Activated CD8-positive, alpha-beta memory T cell treated with anti-CD3 and anti-CD28 coated beads for 1 hour (primary cell): ENCODE measurements at places on chromosomes 13 and 19.

DNA sequence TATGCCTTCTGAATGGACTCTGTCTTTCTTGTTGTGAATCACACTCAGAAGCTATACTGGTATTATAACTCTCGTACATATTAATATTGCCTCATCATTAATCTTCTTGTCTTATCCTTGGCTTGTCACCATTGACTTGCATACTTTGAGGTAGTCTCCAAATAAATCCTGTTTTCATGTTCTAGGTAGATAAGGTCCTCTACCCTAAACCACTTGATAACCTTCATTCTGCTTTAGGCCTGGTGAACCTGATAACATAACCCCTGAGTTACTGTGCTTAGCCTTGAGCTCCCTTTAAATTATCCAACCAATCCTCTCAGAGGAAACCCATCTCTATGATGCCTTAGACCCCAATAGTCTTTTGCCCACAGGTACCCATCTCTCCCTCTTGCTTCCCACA lies 1162.3 kb downstream of the SLITRK1 start:
- DNase-seq: no peak

DNA sequence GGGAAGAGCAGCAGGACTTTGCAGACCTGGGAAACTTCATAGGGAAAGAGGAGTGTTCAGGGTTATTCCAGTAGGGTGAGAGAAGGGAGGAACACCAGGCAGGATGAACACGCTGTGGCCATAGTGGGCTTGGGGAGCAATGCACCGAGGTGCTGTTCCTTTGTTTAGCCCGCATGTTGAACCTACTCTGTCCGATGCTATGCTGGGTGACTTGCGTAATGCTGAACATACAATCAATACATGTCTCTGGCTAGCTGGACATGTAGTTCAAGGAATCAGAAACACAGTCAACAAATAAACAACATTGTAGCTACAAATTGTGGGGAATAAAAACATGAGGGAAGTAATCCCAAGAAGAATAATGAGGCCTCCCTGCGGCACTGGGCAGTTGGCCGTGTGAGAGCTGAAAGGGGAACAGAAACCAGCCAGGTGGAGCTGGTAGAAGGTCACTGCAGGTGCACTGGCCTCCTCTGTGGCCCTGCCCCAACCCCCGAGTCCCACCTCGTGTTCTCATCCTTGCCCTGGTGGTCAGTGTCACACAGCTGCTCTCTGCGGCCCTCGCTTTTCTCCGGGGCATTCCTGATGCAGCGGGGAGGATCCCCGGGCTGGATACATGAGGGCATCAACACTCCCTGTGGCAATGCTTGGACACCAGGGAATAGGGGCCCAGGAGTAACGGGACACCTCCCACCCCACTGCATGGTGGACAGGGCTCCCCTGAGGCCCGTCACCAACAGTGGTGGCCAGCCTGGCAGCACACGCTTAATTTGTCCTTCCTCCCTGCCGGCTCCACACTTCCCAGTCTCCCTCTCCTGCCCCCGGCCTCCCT lies 36.9 kb upstream of the TUBGCP3 start:
- no peak for DNase-seq

- no peak for DNase-seq
Measured at GRCh38 chr13:109595471-109595870, 190.9 kb downstream of the IRS2 start.

GRCh38 chr13:93289053-93289452 lies 62.4 kb downstream of the GPC6 start:
- no peak for DNase-seq

- DNase-seq: no peak
Measured at GRCh38 chr19:8831832-8832131, 322 bp downstream of the ZNF558 start.

- no peak for DNase-seq
Measured at GRCh38 chr13:51585696-51586095, 1.4 kb downstream of the WDFY2 start.

DNA sequence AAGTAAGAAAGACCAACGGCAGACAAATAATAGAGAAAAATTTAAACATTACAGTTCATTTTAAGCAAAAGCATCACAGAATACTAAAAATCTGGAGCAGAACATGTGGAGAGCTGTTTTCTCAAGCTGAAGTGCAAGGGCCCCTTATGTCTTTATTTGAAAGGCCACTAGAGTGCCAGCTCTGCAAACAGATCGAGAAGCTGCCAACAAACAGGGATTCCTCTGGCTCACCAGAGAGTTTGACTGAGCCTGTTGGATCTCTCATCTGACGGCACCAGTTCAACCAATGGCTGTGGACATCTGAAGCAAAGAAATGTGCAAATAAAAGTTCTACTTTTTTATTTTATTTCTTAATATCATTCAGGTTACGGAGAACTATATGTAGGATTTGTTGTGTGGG lies 119.7 kb downstream of the COL4A2 start:
- no peak for DNase-seq

DNA sequence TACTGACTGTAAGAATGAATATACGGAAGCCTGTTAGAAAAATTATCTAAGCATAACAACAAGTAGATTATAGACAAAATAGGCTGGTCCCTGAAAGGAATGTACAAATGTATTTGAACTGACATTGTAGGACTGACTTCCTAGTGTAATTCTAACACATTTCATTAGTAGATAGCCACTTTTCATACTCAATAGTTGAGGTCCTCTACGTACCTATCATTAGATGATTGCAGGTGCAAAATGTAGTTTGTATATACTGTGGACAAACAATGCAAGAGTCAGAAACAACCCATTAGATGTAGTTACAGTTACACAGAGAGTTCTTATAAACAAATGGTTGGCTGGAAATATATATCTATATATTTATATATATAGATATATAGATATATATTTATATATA lies 402.3 kb upstream of the SLITRK6 start:
- DNase-seq: no peak

DNA sequence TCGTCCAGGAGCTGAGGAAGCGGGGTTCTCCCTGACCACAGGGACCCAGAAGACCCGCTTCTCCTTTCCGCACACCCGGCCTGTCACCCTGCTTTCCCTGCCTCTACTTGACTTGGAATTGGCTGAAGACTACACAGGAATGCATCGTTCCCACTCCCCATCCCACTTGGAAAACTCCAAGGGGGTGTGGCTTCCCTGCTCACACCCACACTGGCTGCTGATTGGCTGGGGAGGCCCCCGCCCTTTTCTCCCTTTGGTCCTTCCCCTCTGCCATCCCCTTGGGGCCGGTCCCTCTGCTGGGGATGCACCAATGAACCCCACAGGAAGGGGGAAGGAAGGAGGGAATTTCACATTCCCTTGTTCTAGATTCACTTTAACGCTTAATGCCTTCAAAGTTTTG lies 18.9 kb downstream of the VASP start:
- no peak for DNase-seq

GRCh38 chr13:113656831-113657671 lies 947 bp downstream of the ATP4B start:
- no peak for DNase-seq
